ENCODE measurements at places on chromosomes 5 and 9.

- no peak for DNase-seq
Measured at GRCh38 chr5:88673253-88674105, 209.5 kb downstream of the MEF2C start.

GRCh38 chr5:72637058-72637457 is 129.8 kb upstream of the ZNF366 start:
- DNase-seq: no peak

DNA sequence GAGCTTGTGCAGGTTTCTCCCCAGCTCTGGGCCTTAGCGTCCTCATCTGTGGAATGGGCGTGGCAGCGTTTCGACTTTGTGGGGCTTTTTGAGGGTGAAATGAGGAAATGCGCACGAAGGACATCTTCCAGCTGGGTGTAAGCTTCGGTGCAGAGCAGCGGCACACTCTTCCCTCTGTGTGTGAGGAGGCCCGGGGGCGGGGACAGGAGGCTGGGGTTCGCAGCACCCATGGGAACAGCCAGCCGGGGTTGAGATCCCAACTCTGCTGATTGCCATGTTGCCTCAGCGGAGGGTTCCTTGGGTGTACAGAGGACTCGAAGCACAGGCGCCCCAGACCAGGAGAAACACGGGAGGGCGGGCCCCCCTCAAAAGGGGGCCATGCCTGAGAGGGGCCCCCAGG is 265.6 kb downstream of the NSG2 start:
- DNase-seq: no peak

DNA sequence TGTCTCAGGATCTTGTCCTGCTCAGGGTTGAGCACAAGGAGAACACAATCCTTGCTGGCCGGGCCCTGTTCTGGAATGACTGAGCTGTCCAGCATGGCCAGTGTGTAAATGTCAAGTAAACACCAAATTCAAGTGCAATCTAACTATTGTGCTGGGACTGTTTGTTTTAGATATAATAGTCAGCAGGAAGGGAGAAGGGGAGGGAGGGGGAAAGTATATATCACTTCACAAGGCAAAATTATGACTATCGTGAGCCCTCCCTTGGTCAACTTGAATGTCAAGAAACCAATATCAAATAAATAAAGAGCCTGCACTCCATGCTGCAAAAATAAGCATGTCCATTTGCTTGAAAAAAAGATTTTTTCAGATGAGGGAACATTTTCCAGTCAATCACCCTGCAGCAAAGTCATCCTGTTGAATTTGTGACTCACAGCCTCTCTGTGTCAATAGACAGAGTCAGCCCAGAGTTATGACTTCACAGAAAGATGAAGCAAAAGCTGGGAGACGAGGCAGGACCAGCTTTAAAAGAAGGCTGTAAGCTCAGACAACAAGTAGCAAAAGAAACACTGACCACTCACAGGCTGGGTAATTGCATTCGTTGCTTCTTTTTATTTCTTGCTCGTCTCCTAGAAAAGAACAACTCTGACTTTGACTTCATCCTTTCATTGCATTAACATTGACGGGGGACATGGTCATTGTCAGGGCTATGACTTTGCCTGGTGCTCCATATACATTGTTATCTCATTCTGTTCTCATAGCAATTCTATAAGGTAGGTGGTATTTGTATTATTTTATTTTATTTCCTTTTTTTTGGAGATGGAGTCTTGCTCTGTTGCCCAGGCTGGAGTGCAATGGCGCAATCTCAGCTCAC is 15.3 kb upstream of the KLF4 start:
- no peak for DNase-seq

- DNase-seq: no peak
Measured at GRCh38 chr9:91720751-91721705, 229.0 kb downstream of the ROR2 start.

DNA sequence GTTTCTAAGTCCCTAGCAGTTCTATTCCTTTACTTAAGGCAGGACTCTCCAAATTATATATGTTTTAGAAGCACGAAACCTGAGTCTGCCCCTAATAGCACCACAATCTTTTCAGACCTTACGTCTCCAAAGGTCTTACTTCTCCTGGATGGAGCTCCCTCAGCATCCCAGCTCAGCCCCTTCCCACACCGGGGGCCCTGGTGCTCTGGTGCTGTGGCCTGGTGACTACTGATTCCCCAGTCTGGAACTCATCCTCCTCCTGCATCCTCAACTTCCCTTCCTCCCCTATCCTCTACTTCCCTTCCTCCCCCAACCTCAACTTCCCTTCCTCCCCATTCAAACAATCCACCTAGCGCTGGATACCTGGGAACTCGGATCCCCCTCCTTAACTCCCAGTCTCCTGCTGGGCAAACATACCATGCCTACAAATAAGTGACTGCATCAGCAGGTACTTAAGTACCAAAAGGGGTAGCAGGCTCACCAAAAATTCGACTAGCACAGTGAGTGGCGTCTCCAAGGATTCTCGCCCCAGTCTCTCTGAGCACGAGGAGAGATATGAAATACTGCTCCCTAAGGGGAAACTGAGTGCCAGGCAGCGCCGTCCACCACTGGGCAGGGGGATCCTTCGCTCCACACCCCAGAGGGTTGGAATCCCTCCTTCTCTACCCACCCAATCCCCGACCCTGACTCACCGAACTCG is 831 bp downstream of the IGFBPL1 start:
- no peak for DNase-seq

DNA sequence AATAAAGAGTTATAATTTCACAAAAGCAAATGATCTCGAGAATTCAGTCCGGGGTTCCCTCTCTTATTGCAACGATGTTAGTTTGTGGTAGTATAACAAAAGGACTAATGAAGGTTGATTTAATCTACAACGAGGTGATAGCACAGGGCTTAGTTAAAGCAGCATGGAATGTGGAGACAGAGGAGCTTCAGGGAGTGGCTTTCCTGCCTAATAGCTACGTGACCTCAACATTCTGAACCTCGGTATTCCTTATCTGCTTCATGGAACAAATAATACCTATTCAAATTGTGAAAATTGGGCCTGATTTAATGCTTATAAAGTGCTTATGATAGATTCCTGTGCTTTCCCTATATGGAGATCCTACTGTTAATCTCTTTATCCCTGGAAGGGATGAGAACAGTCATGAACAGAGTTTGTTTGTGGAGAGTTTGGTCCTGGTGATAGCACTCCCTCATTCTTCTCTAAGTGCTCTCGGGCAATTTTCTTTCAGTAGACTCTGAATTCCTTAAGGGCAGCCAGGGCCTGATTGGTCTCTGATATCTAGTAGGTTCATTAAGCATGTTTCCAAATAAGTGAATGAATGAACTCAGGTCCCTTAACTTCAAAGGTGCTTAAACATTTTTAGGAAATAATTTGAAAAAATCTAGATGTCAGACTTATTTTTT is 104.1 kb upstream of the TUT7 start:
- DNase-seq: no peak

GRCh38 chr9:126813072-126813471 is 8.2 kb downstream of the ZBTB43 start:
- DNase-seq: no peak

- DNase-seq: no peak
Measured at GRCh38 chr9:132006677-132007370, 72.8 kb downstream of the MED27 start.

GRCh38 chr5:134417707-134418106 is 6.0 kb upstream of the CDKN2AIPNL start:
- DNase-seq: no peak

DNA sequence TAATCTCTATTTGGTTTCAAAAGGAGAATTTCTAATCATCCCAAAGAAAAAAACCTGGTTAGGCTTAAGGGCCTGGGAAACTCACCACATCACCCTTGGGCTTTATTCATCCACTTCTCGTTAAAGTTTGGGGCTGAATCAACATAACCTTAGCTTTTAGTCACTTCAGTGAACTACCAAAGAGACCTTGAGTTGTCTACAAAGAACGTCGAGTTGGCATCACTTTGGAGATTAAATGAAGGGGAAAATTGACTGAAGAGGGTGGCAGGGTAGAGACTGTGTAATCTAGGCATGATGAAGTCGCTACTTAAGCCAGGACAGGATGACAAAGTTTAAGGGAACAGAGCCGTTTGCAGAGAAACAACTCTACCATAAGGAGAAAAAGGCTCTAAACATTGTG is 341.4 kb downstream of the RAB3C start:
- DNase-seq: no peak

GRCh38 chr5:61319388-61320146 is 12.5 kb upstream of the ZSWIM6 start:
- no peak for DNase-seq

DNA sequence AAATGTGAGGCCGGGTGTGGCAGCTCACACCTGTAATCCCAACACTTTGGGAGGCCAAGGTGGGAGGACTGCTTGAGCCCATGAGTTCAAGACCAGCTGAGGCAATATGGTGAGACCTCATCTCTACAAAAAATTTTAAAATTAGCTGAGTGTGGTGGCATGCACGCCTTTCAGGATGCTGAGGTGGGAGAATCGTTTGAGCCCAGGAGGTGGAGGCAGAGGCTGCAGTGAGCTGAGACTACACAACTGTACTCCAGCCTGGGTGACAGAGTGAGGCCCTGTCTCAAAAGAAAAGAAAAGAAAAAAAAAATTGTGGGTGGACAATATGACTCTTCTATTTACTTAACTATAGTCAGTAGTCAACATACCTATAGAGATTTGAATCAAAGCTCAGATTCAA is 4.8 kb downstream of the CHD1 start:
- DNase-seq: no peak

GRCh38 chr9:118594428-118594827 is 774.8 kb downstream of the BRINP1 start:
- DNase-seq: no peak

- no peak for DNase-seq
Measured at GRCh38 chr5:117800261-117800660, 1188.1 kb downstream of the DTWD2 start.

DNA sequence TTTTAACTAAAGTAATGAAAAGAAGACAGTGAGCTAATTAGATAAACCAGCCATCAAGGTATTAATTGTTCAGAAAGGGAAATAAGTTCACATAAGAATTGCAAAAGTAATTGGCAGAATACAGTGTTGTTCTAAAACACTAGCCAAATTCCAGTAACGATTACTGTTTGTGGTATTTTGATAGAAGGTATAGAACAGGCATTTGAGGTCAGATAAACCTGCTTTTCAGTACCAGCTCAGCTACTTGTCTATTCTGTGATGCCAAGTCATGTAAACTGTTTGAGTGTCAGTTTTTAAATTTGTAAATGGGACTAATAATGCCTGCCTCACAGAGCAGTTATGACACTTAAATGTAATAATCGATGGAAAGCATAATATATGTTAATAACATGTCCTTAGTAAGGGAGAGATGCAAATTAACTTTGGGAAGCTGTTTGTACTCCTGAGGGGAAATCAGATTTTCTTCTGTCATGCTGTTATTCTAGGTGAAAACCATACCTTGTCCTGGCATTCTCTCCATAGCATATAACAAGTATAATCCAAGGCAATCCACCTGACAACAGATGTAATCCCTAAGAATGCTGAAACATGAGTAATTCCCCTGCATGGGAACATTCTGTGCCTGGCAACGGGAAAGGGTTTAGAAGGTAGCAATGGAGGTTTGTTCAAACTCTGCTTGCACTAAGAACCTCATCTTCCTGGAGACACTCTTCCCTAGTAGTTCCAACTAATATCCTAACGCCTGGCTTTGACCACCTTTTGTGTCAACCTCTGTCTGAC is 509.5 kb upstream of the PAPPA start:
- DNase-seq: no peak

Data from activated naive CD8-positive, alpha-beta T cell treated with anti-CD3 and anti-CD28 coated beads, Interleukin-2, amount 50 U/mL, for 16 hours (primary cell).